ENCODE measurements at places on chromosomes 16 and 17. TPM values are rescaled to one million over a fixed set of nuclear protein-coding genes. Genes with fewer than 3 reads are reported as not detected.

The CD300LB gene
- total RNA-seq: 0.21 TPM

The LITAFD gene
- not detected for total RNA-seq

The KRTAP1-4 gene
- not detected for total RNA-seq

The C16orf46 gene
- total RNA-seq: not detected

The HBA2 gene
- total RNA-seq: 10.1 TPM

The CIAO3 gene
- total RNA-seq: 42.0 TPM

The C17orf100 gene
- total RNA-seq: 3.9 TPM

The OR1A1 gene
- not detected for total RNA-seq

The WNT3 gene
- 0.87 TPM for total RNA-seq
